ENCODE measurements at places on chromosomes 1 and 21.

- no peak for DNase-seq
These were observed 235.3 kb upstream of the C1orf105 start for GRCh38 chr1:172185211-172185610.

GRCh38 chr1:68497358-68497698, 446 bp upstream of the DEPDC1 start:
- no peak for DNase-seq

GRCh38 chr1:192735298-192735915, 73.4 kb upstream of the RGS2 start:
- DNase-seq, result no peak

GRCh38 chr1:199123615-199124014, 484.8 kb downstream of the PTPRC start:
- no peak for DNase-seq

- no peak for DNase-seq
These were observed 122.2 kb downstream of the ACTL8 start for GRCh38 chr1:17877316-17877715.
